NCI-H774 (cell line): ENCODE measurements at places on chromosomes 6 and 20.

GRCh38 chr6:31661262-31662123 is 915 bp upstream of the C6orf47 start:
- no peak for DNase-seq

GRCh38 chr6:108166664-108167448 is 1.0 kb downstream of the NR2E1 start:
- no peak for DNase-seq

GRCh38 chr20:40309731-40310130 is 379.3 kb downstream of the MAFB start:
- no peak for DNase-seq

DNA sequence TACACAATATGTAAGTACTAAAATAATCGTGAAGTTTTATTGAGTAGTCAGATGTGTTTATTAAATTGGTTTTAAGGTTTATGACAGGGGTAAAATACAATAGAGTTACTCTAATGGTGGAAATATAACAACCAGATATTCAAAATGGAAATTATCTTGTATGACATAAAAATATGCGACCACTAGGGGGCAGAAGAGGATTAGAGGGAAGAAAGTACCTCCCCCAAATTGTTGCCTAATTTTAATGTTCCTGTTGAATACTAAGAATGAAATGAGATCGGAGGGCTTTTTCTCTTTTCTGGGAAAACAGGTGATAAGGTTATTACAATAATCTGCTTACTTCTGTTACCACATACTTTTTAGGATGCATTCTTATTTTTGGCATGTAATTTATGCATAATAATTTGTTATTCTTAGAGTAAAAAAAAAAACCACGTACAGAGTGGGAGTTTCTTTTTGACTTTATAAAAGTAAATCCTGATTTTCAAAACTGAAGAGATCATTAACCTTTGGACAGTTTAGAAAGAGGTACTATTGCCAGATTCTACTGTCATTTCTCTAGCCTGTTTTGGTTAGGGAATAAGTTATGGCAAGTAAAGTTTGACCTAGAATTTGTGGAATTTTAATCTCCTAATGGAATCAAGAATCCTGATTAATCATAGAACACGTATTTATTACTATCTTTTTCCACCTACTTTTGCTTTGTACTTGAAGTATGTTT is 159.2 kb downstream of the CD109 start:
- peak; percentile 45 for DNase-seq

- DNase-seq = no peak
Measured at GRCh38 chr6:79188885-79189480, 45.5 kb downstream of the HMGN3 start.

GRCh38 chr6:45714741-45715507 is 300.7 kb downstream of the CLIC5 start:
- peak; percentile 32 for DNase-seq
